ENCODE measurements at places on chromosomes 4 and X.

DNA sequence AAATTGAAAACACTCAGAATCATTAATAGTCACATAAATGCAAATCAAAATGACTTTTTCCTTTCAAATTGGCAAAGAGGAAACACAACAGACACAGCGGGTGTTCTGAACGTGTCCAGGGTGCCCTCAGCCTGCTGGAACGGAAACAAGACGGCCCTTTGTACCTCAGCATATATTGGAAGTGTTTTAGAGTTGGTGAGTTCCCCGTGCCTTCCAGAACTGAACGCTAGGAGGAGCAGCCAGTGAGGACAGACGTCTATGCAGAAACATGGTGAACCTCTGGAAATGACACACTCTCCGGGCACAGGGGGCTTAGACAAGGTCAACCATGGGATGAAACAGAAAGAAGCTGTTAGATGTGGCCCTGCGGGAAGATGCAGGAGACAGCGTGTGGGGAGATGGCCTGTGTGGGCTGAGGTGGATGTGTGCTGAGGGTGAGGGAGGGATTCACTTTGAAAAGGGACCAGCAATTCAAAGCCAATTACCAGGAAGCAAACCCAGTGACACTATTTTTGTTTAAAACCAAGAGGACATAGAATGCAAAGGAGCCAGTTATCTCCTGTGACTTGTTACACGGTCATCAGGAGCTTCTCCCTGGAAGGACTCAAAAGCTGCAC lies 40.4 kb downstream of the RNF212 start:
- DNase-seq: peak; percentile 45

DNA sequence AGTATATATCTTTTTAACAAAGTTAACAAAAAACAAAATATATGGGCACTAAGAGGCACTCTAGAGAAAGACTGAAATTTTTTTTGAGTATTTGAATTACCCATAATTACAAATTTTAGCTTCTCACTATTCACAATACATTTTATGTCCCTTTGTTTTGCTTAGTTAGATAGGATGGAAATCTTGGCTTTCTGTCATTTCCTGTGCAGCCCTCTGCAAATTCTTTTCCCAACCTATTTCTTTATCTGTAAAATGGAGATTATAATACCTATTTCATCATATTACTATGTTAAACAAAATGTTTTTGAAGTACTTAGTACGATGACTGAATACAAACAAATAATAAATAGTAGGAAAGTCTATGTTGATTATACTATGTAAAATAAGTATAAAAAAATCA lies 710.0 kb downstream of the CCSER1 start:
- no peak for DNase-seq

GRCh38 chr4:41976775-41977516 lies 4.6 kb upstream of the DCAF4L1 start:
- DNase-seq: no peak

- no peak for DNase-seq
Observed at GRCh38 chr4:143609492-143609891, 91.0 kb downstream of the FREM3 start.

DNA sequence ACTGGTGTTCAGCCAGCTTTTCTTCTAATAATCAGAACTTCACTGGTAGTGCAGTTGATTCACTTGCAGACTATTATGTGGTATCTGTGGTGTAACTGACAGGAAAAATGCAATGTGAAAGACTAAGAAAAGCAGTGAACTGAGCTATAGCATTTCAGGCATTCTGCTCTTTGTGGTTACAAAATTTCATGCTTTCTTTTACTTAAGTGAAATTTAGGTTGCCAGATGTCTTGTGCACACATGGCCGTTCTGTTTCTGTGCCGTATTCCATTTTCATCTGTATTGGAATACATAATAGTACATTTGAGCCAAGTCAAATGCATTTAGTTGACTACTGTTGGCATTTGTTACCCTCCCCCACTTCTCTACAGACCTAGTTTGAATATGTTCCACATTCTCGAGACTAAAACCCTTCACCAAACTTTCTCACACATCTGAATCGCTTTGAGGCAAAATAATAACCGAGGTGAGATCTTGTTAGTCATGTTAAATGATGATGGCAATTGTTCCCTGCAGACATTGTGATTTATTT lies 8.2 kb downstream of the RTL3 start:
- DNase-seq: no peak

- DNase-seq: no peak
Observed at GRCh38 chrX:72479324-72480274, 93.0 kb downstream of the HDAC8 start.

DNA sequence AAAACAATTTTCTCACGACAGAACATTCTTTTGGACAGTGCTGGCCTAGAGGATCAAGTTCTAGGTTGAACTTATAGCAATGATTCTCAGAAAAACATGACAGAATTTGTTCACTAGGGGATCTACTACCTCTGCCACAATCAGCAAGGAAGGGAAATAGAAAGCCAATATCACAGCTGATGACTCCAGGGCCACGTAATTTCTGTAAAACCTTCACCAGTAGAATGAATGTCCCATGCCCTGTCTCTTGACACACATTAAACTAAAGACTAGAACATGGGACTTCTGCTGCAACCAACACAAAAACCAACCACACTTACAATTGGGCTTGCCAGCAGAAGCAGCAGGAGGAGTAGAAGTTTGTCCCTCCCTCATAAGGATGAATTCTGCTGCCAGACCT lies 86.0 kb upstream of the NPFFR2 start:
- no peak for DNase-seq

DNA sequence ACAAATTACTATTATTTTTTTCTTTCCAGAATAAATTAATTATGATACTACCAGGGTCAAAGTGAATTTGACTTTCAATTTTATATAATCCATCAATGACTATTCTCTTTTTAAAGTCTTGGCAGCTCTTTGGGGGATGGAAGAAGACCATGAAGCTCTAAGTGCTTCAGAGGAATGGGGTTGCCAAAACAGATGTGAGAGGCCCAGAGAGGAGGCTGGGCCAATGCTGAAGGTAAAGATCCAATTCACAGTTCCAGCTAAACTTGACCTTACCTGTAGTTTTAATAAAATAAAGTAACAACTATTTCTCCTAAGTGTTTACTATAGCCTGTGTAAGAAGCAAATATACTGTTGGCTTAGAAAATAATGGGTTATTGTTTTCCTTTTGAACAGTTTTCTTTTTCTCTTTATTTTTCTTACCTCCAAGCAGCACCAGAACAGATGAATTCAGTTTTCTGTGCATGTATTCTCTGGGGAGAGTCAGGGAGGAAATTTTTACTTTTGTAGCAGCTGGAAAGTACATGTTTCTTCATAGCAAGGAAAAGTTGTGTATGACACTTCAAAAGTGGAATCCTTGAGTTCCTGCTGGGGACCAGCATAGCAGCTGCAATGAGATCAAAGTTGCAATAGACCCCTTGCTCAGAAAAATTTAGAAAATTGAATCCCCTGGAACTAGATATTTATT lies 104.9 kb downstream of the CEP44 start:
- DNase-seq: no peak

Data from central memory CD4-positive, alpha-beta T cell (primary cell).